ENCODE measurements at places on chromosomes 2 and 18.

DNA sequence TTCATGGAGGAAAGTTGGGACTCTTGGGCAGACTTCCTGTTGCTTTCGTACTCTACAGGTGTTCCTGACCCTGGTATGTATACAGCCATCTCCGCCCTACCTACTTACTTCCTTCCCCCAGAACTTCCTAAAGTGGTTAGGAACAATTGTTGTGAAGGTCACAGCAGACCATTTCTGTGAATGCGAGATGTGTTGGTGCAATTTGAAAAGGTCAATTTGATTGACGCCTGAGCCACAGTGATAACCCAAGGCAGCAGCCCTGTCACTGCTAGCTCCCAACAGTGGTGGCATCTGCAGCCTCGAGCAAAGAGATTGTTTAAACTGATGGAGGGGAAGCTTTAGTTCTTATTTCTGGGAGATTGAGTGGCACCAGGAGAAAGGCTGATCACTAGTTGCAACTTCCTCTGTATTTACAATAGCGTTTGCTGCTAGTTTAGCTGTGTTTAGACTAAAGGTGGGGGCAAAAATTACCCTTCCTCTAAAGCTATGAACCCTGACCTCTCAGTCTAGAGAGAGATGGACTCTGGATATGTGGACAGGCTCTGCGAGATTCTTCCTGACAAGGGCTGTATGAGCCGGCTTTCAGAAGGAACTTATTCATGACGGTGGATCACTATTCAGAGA, 78.3 kb upstream of the MAP4K3 start:
- no peak for DNase-seq

GRCh38 chr2:31525876-31526275, 54.9 kb downstream of the SRD5A2 start:
- no peak for DNase-seq

GRCh38 chr2:235139956-235140800, 188.4 kb downstream of the SH3BP4 start:
- DNase-seq = no peak

- DNase-seq = no peak
Observed at GRCh38 chr2:205768341-205768740, 86.0 kb downstream of the NRP2 start.

DNA sequence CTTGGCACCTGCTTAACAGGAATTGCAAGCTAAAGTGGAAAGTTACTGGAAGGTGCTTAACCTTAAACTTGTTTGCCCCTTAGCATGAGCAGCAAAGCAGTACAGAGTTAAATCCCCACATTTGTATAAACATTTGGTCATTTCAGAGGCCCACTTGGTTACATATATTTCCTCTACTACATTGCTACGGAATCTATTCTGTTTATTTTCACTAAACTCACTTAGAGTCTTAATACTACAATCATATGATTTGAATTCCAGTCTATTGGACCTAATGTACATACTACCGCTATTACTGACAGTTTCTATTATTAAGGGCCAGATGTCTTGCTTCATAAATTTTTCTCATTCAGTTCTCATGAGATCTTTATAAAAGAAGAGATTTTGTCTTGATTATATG, 1294.0 kb downstream of the LRP1B start:
- no peak for DNase-seq

GRCh38 chr2:106012591-106013347, 181.3 kb downstream of the UXS1 start:
- no peak for DNase-seq

DNA sequence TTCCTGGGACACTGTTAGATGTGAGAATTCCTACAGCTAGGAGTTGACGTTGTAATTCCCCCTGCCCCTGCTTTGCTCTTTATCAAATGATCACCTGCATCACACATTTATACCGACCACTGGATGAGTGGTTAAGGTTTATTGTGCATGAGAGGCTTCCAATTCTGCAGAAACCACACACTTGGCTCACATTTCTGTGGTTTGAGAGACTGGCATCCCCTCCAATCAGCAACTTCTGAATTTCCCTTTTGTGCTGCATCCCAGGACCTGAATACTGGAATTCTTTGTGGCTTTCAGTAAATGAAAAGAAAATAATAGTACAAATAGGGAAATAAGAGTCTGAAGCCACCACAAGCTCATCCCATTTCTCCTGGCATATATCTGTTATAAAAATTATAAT, 628.7 kb upstream of the PIK3C3 start:
- DNase-seq = no peak

DNA sequence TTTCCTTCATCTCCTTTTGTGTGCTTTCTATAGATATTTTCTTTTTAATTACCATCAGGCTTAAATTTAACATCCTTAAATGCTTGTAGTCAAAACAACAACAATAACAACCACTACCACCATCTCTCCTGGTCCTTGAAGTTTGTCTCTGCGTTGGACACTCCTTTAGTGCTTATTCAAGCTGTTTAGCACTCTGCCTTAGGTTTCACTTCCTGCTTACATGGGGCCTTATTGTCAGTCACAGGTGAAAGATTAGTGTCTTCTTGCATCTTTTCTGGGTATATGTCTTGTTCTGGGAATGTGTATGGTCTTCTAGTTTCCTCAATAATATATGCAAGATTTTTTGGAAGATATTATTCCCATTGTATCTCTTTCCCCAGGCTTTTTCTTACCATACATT, 240.1 kb upstream of the NXPH2 start:
- DNase-seq = no peak

DNA sequence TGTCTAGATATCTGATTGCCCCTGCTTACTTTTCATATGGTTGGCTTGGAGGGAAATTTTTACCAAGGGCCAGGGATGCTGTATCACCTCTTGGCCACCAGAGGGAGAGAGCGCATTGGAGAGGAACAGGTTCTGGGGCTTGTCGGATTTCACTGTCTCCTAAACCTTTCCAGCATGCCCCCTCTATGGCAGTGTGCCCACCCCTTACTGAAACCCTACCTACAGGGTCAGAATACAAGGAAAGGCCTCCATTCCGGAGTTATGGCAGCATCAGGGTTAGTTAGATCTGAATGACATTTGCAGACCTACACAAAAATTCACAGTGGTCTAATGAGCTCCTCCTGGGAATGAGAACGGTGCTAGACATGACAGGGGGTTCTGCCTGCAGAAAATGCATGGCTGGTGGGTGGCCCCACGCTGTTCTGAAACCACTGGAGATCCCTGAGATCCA, 5.8 kb downstream of the SLC14A2 start:
- DNase-seq = peak; percentile 36

- no peak for DNase-seq
Observed at GRCh38 chr2:42060718-42061619, 13.1 kb downstream of the PKDCC start.

GRCh38 chr2:68948710-68949109, 4.0 kb downstream of the GKN2 start:
- DNase-seq = no peak

GRCh38 chr2:42804338-42804737, 12.0 kb upstream of the HAAO start:
- no peak for DNase-seq

DNA sequence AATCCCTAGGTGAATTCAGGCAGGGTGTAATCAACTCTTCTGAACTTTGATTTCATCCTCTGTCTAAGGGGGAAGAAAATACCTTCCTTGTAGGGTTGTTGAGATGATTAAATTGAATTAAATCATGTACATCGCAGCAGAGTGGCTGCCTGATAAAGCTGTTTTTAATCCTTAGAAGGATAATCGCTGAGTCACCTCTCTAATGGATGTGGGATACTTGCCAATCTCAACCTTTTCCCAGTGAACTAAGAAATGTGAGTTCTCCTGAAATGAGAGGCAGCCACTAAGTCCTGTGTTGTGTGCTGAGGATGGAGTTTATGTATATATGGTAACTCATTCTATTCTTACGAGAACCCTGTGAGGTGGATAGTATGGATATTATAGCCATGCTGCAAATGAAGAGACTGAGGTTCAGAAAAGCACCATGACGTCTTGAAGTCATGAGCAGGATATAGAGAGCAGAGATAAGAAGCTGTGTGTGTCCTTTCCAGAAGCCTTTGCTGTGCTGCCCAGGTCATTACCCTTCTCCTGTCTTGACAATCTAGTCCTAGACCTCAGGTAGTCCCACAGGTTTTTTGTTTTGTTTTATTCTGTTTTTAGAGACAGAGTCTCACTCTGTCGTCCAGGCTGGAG, 93.3 kb downstream of the HNRNPLL start:
- DNase-seq = no peak

GRCh38 chr2:2879781-2880180, 497.8 kb downstream of the EIPR1 start:
- DNase-seq = peak; percentile 44

DNA sequence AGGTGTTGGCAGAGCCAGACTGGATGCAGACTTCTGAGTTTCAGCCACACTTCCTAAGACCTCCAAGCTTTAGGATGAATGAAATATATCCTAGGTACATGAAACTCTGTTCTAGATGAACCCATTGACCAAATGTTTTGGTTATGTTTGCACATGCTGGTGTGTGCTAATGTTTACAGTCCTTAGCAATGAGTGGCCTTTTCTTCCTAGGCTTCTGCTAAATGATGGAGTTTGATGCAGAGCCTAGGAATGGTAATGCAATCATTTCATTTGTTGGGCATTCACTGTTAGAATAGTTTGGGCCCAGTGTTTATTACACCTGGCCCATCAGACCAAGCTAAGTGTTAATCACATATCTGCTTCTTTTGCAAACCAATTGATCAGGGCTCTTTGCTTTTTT, 464.7 kb downstream of the MEIS1 start:
- no peak for DNase-seq

GRCh38 chr18:46209161-46209560, 105.0 kb downstream of the HAUS1 start:
- no peak for DNase-seq

- DNase-seq = no peak
Observed at GRCh38 chr2:1277634-1278033, 135.6 kb upstream of the TPO start.

DNA sequence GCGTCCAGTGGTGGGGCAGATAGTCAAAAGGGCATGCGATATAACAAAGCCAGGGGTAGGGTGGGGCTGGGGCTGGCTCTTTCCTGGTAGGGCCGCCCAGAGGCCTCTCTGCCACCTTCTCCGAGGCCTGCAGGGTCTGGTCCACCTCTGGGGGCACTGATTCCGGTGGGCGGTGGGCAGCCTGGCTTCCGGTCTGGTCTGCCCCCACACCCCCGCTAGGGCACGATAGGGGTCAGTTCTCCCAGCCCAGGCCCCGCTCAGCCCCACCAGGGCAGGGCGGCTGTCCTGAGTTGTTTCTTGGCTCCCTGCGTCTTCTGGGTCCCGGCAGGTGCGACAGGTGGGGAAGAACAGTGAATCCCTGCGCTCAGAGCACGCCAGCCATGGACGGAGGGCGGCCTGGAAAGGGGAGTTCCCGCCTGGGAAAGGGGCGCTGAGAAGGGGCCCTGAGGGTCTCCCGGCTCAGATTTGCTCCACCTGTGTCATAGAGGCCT, 707 bp upstream of the ERFE start:
- DNase-seq = no peak

- no peak for DNase-seq
Observed at GRCh38 chr2:166246901-166247300, 119.1 kb upstream of the SCN1A start.

- no peak for DNase-seq
Observed at GRCh38 chr18:3816610-3817363, 366.8 kb downstream of the TGIF1 start.

DNA sequence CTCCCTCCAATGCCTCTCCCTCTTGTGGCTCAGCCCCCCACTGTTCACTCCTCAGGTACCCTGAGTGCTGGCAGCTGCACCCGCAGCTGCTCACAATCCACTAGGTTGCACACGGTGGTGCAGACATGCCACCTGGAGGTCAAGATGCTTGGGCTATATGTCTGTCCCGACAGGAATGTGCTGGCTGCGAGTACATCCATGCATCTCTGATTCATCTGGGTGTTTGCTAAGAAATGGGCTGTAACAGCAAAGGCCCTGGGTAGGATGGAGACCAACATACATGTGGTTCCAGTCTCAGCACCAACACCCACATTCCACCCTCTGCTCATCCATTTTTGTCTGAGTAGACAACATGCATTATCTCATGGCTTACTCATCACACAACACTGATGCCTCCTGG, 31.3 kb downstream of the ANKMY1 start:
- no peak for DNase-seq

GRCh38 chr18:4231260-4231659, 223.8 kb downstream of the DLGAP1 start:
- no peak for DNase-seq

GRCh38 chr18:78796693-78797455, 182.7 kb upstream of the SALL3 start:
- DNase-seq = no peak

DNA sequence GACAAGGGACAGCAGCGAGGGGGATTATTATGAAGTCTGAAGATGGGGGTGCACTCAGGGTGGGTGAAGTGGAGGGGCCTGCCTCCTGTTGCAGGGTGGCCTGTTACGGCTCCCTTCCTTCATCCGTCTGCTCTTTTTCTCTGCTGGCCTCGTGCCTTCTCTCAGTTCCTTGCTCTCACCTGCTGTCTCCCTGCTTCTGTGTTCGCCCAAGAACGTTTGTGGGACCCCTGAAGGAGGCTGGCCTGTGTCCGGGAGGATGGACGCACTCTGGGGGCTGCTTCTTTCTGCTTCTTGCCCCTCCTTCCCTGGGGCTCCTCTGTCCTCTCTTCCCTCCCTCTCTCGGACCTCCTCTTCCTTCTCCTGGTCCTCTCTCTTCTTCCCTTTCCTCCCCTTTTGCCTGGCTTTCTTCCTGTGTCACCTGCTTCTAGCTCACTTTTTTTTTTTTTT, 13.8 kb downstream of the MROH2A start:
- no peak for DNase-seq

- no peak for DNase-seq
Observed at GRCh38 chr2:170354388-170354787, 176.4 kb downstream of the MYO3B start.

DNA sequence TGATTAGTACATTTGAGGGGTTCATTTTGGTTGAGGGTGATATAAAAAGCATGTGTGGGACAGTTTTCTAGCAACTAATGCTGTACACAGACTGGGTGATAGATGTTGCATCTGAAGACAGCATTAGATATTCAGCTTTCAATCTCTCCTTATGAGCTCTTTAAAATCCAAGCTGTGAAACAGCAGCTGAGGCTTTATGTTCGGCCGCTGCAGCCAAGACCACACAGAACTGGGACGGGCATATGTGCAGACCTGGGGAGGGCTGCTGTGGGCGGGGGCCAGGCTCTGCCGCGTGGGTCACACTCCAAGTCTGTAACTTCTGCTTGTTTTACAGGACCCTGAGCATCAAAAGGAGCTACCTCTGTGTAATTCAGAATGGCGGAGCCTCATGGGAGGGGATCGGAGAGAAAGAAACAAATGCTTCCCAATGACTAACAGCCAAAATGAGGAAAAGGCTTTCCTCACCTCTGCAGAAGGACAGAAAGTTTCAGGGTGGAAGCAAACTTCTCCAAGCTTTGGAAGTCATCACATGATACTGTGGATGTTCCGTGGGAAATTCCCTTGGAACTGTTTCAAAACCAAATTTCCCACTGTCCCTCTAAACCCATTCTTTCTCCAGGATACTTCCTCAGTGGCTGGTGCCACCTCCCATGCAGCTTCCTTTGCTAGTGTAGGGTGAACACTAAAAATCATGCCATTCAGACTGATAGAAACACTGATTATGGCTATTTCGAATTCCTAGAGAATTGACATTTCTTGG, 711.9 kb upstream of the ID2 start:
- DNase-seq = no peak

GRCh38 chr2:16378031-16378430, 287.6 kb downstream of the CYRIA start:
- no peak for DNase-seq
